Activated T-helper 1 cell treated with anti-CD3 and anti-CD28 coated beads, Interleukin-12 subunit alpha, Interleukin-12 subunit beta, Interleukin-2, Interleukin-4 antibody, amounts not matched to agents 30 ng/mL and 10 ng/mL and 1 ng/mL, durations not matched to agents 14 hours and 24 hours and 36 hours (primary cell): ENCODE measurements at places on chromosomes 11 and 22. TPM values are rescaled to one million over a fixed set of nuclear protein-coding genes. Genes with fewer than 3 reads are reported as not detected.

HOATZ gene
- total RNA-seq, result not detected in 2 replicates

DNA sequence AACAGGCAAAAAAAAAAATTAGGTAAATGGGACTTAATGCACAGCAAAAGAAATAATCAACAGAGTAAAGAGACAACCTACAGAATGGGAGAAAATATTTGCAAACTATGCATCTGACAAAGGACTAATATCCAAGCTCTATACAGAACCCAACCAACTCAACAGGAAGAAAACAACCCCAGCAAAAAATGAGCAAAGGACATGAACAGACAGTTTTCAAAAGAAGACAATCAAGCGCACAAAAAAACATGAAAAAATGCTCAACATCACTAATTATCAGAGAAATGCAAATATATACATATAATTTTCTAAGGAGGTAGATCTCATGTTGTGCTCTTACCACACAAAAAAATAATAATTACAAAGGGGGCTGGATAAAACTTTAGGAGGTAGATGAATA lies 36.5 kb upstream of the USP47 start:
- no peak for DNase-seq

DNA sequence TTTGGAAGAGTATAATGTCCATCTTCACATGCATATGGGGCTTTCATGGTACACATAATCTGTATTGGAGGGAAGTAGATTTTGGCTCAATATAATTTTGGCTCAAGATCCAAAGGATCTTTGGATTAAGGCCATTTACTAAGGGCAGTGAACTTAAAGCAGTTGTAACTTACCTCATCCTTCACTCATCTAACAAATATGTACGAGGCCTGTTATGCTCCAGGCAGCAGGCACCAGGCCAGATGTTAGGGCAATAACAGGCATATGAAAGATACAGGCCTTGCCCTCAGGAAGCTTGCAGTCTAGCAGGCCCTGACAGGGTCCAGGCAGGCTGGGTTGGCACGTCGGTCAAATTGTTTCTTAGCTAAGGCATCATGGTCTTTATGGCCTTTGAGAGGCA lies 44.6 kb downstream of the LIF start:
- DNase-seq, result no peak

DNAL4 gene
- 5.0 TPM in 2 replicates for total RNA-seq

DNA sequence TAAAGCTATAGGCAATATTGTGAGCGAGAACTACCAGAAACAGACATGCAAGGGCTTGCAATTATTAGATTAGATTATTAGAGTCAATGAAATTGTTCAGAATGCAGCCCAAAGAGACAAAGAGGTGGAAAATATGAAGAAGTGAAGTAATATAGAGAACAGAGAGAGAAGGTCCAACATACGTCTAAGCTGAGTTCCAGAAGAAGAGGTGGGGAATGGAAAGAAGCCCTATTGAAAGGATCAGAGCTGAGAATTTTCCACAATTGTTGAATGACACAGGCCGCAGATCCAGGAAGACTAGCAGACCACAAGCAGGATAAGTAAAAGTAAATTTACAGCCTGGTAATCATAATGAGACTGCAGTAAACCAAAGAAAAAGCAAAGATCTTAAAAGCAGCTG lies 93.2 kb downstream of the EXT2 start:
- no peak for DNase-seq

DNA sequence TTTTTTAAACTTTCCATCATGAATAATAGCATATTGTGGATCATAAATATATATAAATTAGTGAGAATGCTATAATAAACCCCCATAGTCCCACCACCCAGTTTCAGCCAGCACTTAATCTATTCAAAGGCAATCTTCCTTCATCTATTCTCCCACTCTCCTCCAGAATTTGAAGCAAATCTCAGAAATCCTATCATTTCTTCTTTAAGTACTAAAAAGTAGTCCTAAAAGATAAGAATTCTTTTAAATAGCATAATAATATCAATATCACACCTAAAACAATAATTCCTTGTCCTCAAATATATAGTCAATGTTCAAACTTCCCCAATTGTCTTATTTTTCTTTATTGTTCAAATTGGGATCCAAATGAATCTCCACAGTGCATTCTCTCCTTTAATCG lies 24.6 kb upstream of the ROBO3 start:
- no peak for DNase-seq
